ENCODE measurements at places on chromosomes 6 and 20.
A peak's percentile ranks its signal among the peaks of the same experiment; 100 is the strongest.

GRCh38 chr6:139572001-139572400, 197.6 kb upstream of the CITED2 start:
- DNase-seq = no peak

DNA sequence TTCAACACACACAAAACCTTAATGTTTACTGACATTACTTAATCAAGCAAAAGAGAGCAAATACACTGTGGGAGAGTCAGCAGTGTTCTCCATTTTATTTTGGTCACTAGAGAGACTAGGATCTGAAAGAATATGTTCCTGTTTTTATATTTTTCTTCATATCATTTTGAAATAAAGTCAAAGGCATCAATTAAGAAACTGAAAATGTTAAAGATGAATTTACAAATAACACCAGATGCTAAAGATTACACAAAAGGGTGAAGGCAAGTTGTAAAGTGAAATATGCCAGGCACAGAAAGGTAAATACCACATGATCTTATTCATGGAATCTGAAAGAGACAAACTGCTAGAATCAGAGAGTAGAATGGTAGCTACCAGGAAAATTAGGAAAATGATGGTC, 60.3 kb upstream of the FABP7 start:
- DNase-seq = no peak

DNA sequence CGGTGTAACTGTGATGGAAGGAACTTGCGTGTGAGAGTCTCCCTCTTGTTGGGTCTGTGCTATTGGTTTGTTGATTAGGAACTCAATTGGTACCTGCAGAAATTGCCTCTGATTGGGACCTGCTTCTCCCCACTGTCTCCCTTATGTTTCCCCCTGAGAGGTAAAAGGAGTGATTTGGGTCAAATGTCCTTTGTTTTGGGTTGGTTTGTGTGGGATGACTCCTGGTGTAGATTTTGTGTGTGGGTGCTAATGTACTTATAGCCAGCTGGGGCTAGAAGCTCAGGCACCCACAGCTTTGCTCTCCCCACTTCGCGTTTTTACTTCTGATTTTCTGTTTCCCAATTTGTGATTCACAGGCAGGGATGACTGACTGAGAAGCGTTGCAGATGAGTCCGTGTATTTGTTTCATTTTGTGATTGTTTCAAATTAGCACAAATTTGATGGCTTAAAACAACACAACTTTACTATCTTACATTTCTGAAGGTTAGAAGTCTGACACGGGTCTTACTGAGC, 79.1 kb downstream of the UTRN start:
- no peak for DNase-seq

GRCh38 chr6:68958327-68958726, 323.2 kb downstream of the ADGRB3 start:
- peak; percentile 32 for DNase-seq

DNA sequence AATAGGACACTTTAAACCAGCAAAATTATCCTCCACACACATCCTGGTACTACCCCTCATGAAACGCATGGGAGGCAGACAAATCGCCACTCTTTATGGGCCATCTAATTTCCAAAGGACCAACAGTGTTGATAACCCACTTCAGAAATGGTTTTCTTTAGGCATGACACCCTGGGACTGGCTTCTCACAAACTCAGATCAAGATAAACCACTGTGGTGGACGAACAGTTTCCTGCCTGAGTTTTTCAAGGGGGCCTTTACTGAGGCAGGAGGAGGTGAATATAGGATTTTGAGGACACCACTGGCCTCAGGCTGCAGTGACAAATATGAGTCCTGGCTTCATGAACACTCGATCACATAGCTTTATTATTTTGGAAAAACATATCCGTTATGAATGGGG, 26.0 kb downstream of the TRAM2 start:
- DNase-seq = no peak

GRCh38 chr6:95856876-95857364, 158.9 kb upstream of the FUT9 start:
- no peak for DNase-seq

- peak; percentile 21 for DNase-seq
Measured at GRCh38 chr6:35754452-35755277, 17.8 kb downstream of the ARMC12 start.

- DNase-seq = peak; percentile 44
Measured at GRCh38 chr6:26342106-26343004, 22.6 kb upstream of the BTN3A2 start.

- DNase-seq = no peak
Measured at GRCh38 chr6:24961852-24962251, 26.1 kb upstream of the RIPOR2 start.

- DNase-seq = peak; percentile 76
Measured at GRCh38 chr6:110944681-110945151, 13.8 kb upstream of the GTF3C6 start.

GRCh38 chr6:67131827-67132226, 1424.8 kb upstream of the EYS start:
- DNase-seq = peak; percentile 15

DNA sequence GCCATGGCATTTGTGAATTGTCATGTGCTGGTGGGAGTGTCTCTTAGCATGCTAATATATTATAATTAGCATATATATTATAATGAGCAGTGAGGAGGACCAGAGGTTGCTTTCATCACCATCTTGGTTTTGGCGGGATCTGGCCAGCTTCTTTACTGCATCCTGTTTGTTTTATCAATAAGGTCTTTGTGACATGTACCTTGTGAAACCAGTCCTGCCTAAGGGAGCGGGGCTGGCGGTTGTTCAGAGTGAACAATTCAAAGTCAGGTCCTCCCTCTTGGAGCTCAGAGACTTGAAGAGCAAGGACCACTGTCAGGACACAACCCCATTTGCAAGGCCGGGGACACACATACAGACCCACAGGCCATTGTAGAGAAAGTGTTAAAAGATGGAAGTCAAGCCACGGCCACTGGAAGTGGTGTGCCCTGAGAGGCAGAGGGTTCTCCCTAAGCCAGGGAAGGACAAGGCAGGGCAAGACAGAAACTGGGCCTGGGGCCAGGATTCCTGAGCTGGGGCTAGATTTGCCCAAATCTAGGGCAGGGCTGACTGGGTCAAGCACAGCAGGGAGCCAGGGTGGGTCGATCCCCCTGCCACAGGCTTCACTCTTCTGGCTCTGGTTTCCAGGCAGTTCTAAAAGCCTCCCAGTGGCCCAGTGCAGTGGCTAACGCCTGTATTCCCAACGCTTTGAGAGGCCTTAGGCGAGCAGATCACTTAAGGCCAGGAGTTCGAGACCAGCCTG, 14.2 kb downstream of the SLC52A3 start:
- no peak for DNase-seq

DNA sequence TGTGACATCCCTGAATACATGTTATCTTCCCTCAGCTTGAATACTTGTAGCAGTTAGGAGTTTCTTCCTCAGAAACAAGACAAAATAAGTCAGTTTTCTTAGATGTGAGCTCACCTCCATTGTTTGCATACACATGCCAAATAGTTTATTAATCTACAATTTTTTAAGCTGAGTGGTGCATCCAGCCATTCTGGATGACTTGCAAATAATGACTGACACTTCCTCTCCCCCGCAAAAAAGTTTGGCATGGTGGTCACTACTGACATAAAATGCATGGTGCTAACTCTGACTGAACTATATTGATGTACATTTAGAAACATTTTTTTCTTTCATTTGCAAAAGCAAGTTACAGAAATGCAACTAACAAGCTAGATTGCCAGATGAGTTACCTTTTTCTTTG, 55.5 kb downstream of the CYB5R4 start:
- no peak for DNase-seq

DNA sequence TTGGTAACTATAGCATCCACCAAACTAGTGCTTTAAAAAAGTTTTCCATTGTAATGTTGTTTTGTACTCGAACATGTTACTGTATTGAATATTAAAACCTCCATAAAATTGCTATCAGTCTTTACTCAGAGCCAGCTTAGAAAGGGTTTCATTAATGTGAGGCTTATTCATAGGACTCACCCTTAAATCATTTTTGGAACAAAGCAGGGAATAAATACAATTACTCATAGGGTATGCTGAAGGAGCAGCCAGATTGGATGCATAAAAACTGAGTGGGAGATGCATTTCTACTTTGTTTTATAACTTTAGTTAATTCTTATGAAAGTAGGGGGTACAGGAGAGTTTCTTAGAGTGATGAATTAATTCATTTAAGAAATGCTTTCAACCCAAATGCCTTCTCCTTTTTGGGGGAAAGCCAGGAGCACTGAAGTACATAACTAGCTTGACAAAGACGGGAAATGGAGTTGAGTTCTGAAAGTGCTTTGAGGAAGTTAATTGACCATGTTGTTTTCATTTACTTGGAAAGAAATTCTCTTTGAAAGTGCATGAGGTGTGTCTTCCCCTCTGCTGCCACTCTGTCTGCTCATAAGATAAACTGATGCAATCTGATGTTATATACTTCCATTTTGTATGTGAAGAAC, 90.3 kb downstream of the RNF144B start:
- peak; percentile 13 for DNase-seq

GRCh38 chr6:31210741-31211532, 40.5 kb upstream of the POU5F1 start:
- no peak for DNase-seq

Data from choroid plexus epithelial cell (primary cell).